ENCODE measurements at places on chromosomes 13 and 19.

DNA sequence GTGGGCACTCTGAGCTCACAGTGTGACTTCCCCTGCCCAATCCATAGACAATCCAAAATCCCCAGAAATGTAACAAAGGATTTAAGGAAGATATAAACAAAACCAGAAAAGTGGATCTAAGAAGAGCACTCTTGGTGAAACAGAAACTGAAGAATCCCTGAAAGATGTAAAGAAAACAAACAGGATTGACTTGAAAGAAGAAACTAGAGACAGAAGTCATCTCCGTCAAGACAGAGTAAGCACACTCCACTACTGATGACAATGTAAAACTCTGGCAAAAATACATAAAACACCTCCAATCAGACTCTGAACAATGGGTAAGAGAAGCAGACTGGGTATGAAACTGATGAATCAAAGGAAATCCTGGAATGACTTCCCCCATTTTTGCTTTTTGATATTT is 13.5 kb downstream of the TUBGCP3 start:
- no peak for DNase-seq

GRCh38 chr13:33277946-33278345 is 7.6 kb downstream of the STARD13 start:
- DNase-seq, result no peak

DNA sequence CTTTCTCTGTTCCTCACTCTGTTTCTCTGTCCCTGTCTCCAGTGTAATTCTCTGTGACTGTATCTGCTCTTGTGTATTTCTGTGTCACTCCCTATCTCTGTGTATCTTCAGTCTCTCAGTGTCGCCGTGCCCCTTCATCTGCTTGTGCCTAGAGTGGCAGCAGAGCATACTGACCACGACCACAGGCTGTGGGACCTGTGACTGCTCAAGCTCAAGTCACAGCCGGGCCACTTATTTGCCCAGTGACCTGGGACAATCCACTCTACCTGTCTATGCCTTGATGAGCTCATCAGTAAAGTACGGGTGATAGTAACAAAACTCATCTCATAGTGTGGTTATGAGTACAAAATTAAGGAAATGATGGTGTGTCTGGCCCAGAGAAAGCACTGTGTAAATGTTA is 8.7 kb downstream of the TMEM147 start:
- no peak for DNase-seq

GRCh38 chr19:30878495-30878894 is 470.7 kb downstream of the TSHZ3 start:
- no peak for DNase-seq

GRCh38 chr13:96551546-96551945 is 442.7 kb downstream of the OXGR1 start:
- peak; percentile 12 for DNase-seq

DNA sequence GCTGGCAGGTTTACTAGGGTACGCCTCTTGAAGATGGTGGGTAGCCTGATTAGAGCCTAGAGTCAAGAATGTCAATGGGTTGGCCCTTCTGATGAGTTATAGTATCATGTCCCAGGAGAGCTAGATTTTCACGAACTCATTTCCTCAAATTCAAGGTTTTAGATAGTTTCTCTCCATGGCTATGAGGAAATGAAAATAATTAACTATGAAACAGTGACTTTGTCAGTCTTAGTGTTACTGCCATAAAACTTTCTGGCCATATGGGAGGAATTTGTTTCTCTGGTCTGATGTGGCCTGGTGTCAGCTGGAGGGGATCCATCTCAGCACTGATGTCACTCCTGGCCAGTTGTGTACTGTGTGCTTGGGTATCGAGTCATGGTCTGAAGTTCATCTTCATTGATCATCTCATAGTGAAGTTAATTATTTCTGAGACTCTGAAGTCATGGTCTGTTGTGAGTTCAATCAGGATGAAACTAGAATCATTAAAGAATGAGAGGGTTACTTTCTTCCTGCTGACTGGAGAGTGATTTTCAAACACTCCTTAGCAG is 49.4 kb upstream of the TNFSF11 start:
- DNase-seq, result no peak

DNA sequence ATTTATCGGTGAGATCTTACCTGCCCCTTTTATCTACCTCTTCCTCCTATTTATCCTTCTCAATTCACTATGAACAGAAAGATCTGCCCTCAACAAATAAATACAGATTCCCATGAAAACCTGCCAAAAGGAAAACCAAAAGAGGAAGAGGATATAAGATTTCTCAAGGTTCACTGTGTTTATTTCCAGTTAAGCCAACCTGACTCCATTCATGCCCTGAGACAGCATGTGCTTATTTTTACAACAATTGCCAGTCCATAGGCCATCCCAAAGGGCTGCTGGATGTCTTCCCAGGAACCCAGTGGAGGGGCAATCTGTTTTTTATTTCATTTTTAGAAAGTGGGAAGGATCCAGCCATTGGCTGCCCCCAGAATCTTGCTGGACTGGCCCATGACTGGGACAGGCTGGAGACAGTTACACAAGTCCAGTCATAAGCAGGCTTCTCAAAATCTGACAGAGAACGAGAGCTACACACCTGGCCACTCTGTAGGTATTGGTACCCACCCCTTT is 209.1 kb downstream of the IRS2 start:
- no peak for DNase-seq

GRCh38 chr13:69585656-69586055 is 522.0 kb upstream of the ATXN8OS start:
- DNase-seq, result no peak

DNA sequence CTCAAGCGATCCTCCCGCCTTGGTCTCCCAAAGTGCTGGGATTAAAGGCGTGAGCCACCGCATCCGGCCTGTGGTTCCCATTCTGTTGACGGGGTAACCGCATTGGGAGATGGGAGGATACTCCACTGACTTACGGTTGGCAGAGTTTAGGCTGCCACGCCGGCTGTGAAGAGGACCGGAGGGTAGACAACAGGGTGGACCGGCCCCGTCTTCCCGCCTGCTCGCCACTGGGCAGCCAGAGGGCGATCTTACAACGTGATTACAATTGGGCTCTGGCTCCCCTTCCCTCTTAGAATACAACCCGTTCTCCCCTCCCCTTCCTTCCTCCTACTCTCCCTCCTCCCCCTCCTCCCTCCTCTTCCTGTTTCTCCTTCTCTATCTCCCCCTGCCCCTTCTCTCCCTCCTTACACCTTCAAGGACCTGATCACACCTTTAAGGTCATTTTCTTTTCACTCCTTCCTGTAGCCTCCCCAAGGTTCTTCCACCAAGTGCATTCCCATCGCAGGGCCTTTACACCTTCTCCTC is 957 bp upstream of the CCDC194 start:
- DNase-seq, result peak; percentile 22

GRCh38 chr13:111639196-111639705 is 318.8 kb downstream of the TEX29 start:
- no peak for DNase-seq

DNA sequence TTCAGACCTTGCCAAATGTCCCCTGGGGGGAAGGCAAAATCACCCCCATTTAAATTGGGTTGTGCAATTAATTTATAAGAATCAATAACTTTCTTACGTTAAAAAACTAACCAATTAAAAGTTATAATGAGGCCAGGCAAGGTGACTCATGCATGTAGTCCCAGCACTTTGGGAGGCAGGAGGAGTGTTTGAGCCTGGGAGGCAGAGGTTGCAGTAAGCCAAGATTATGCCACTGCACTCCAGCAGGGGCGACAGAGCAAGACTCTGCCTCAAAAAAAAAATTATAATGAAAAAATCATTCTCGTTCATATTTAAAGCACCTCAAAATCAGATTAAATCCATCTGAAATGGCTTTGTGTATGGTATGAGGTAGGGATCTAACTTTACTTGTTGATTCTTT is 18.4 kb upstream of the SIGLEC14 start:
- DNase-seq, result no peak

- no peak for DNase-seq
These were observed 34.7 kb downstream of the BRD4 start for GRCh38 chr19:15297416-15298224.

- DNase-seq, result no peak
These were observed 10.3 kb downstream of the ZNF787 start for GRCh38 chr19:56110515-56111448.

- DNase-seq, result no peak
These were observed 141.6 kb upstream of the SOX1 start for GRCh38 chr13:111925146-111925875.

- DNase-seq, result peak; percentile 91
These were observed 17.8 kb downstream of the SPC24 start for GRCh38 chr19:11137542-11138384.

DNA sequence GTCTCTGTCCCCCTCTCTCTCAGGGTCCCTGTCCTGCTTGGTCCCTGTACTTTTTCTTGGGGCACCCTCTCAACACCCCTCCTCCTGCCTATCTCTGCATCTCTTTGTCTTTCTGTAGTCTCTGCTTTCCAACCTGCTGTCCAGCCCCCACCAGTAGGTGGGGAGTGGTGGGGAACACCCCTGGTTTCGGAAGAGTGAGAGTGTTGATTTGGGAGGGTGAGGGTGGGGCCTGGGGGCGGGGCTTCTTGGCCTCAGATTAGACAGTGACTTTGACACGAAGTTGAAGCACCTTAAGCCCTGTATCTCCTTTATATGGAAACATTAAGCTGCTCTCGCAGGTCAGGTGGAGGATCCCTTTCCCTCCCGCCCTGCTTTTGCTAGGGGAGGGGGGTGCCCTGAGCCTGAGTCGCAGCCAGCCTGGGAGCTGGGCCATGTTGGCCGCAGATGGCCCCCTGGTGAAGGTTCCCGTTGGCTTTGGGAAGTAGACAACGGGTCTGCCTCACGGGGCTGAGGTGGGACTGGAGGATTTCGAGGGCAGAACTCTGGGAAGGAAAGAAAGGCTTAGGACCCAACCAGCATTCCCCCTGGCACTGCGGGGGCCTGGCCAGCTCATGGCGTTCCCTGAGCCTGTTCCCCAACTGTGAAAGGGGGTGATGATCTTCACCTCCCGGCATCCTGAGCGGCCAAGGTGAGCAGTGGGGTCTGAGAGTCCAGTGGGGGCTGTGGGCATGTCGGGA is at the start of gene KCNJ14:
TSS of gene KCNJ14 (plus strand) at position 404 of the 737 bp plus-strand sequence. CDS start 6,151 bp downstream, outside the sequence.
- DNase-seq, result no peak

DNA sequence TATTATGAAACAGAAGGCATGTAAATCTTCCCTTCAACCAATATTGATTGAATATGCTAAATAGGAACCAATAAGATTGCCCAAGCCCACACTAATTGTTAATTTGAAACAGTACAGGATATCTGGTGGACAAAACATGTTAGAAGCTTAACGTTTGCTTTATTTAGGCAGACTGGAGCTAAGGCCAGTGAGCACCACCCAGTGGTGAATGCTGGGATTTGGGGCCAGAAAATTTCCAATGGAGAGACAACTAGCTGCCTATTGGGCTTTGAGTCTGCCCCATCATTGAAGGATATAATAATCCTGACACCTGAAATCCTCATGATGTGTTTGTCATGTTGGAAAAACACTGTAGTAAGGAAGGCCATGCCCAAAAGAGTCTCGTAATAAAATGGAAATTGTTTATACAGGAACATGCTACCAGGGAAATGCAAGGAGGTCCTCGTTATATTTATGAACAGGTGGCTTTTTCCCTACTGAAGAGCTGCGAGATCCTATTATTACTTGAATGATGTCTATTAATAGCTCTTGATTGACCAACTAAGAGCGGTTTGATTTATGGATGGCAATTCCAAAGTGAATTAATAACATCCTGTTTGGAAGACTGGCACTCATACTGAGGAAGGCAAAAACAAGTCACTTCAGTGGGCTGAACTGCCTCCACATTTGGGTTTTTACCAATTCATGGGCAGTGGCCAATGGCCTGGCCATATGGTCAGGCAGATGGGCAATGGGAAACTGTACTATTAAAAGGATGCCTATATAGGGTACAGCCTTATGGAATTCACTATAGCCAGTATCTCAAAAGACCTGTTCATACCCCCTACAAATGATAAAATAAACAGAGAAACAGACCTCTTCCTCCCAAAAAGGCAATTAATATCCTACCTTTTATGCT is 8.7 kb downstream of the SIGLECL1 start:
- DNase-seq, result no peak

DNA sequence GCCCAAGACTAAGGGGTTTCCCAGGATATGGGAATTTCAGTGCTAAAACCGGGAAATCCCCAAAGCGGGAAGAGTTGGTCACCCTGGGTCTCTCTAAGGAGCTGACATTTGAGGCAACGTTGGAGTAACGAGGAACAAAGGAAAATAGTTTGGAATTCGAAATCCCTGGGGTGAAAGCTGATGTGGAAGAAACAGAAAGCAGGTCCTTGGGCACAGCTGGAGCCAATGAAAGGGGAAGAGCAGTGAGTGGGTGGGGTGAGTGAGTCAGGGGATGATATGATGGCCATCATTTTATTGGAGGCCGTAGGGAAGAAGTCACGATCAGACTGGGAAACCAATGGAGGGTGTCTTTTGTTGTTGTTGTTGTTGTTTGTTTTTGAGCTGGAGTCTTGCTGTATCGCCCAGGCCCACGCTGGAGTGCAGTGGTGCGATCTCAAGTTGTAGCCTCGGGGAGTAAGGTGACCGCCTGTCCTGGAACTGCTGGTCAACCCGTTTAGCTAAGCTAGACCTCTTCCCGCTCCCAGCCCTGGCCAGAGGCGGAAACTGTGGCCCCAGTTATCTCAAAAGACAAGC is 3.4 kb upstream of the RFX2 start:
- DNase-seq, result no peak

- DNase-seq, result no peak
These were observed 536.7 kb upstream of the HTR2A start for GRCh38 chr13:47433461-47434005.

GRCh38 chr19:41795031-41795461 is 1.3 kb upstream of the CEACAM3 start:
- no peak for DNase-seq

All from skin of body (tissue), 3 donors.